ENCODE measurements at places on chromosomes 11 and 22. TPM values are rescaled to one million over a fixed set of nuclear protein-coding genes. Genes with fewer than 3 reads are reported as not detected.

Gene IL17REL
- total RNA-seq, result 0.09 TPM

Gene RASSF10
- total RNA-seq, result not detected

Gene UBQLNL
- total RNA-seq, result not detected

Gene CNTN5
- total RNA-seq, result not detected

Gene NLRP6
- 3.5 TPM for total RNA-seq

Gene SNX15
- total RNA-seq, result 17.9 TPM

Gene OR51B5
- total RNA-seq, result not detected

Gene HDHD5
- 49.5 TPM for total RNA-seq

Gene OR5P2
- not detected for total RNA-seq

Gene ME3
- total RNA-seq, result 12.9 TPM

Gene PHOX2A
- not detected for total RNA-seq

Gene HTR3A
- total RNA-seq, result not detected

Gene PAX6
- total RNA-seq, result not detected

Gene PPME1
- total RNA-seq, result 66.3 TPM

Gene PATE4
- total RNA-seq, result not detected

Gene PRG2
- 0.35 TPM for total RNA-seq

Gene SLC37A2
- total RNA-seq, result 0.07 TPM

Gene RAB39A
- not detected for total RNA-seq

Gene OR52W1
- total RNA-seq, result not detected

Gene CNGA4
- not detected for total RNA-seq

Gene USH1C
- not detected for total RNA-seq

Gene MRPL48
- total RNA-seq, result 67.2 TPM

Gene DDX25
- not detected for total RNA-seq

Gene LBHD1
- 23.0 TPM for total RNA-seq

Gene SYT8
- total RNA-seq, result not detected

Measured in activated CD4-positive, alpha-beta T cell treated with anti-CD3 and anti-CD28 coated beads, Interleukin-2, amount 10 ng/mL, durations not matched to agents 24 days and 14 days (primary cell).